Stimulated activated naive B cell treated with anti-CD40 and anti-IgM and Interleukin-4, amounts not matched to agents 10 μg/mL and 1 μg/mL and 100 μg/mL, for 72 hours (primary cell): ENCODE measurements at places on chromosomes 12 and 14.

- DNase-seq: no peak
Observed at GRCh38 chr12:106358396-106359241, 1.1 kb downstream of the POLR3B start.

- DNase-seq: no peak
Observed at GRCh38 chr14:101465795-101466448, 95.4 kb upstream of the DIO3 start.

GRCh38 chr12:104686196-104686595 lies 229.4 kb downstream of the CHST11 start:
- DNase-seq: no peak

- DNase-seq: peak; percentile 12
Observed at GRCh38 chr14:66231820-66232219, 254.4 kb upstream of the CCDC196 start.

- no peak for DNase-seq
Observed at GRCh38 chr14:59217011-59217410, 28.5 kb downstream of the DAAM1 start.

DNA sequence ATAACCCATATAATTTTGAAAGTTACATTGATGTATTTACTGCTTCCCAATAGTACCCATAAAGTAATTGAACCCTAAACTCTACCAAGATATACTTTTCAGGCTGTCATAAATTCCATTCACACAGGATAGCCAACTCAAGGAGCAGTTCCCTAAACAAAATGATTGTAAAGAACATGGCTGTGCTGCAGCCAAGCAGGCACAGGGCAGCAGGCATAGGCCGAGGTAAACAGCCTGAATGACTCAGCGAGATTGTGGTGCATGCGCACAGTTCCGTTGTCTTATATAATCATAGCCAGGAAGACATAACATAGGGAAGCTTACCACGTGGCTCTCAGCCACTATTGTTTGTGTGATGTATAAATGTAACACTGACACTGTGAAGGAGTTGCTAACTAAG lies 344.9 kb downstream of the FSCB start:
- no peak for DNase-seq

DNA sequence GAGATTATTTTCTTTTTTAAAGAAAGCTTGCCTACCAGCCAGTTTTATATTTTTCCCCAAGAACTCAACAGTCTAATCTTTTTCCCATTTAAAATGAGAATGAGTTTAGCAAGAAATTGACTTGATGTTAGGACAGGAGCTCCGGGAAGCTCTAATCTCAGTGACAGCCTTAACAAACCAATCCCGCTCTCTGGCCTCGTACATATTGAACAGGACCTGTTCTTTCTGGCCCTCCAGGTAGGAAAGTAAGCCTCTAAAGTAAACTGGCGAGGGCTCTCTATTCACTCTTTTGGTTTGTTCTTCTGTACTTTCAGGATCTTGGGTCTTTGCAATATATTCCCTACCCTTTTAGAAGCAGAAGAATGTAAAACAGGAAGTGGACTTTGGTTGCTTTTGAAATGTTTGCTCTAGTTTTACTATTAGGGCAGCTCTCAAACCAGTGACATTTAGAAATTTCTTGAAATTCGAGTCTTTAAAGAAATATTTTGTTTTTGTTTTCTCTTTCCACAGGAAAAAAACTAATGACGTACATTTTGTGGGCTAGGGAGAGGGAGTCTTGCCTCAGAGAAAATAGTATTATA lies 17.9 kb upstream of the NPAS3 start:
- DNase-seq: no peak

GRCh38 chr12:2179953-2180736 lies 127.4 kb downstream of the CACNA1C start:
- DNase-seq: no peak

DNA sequence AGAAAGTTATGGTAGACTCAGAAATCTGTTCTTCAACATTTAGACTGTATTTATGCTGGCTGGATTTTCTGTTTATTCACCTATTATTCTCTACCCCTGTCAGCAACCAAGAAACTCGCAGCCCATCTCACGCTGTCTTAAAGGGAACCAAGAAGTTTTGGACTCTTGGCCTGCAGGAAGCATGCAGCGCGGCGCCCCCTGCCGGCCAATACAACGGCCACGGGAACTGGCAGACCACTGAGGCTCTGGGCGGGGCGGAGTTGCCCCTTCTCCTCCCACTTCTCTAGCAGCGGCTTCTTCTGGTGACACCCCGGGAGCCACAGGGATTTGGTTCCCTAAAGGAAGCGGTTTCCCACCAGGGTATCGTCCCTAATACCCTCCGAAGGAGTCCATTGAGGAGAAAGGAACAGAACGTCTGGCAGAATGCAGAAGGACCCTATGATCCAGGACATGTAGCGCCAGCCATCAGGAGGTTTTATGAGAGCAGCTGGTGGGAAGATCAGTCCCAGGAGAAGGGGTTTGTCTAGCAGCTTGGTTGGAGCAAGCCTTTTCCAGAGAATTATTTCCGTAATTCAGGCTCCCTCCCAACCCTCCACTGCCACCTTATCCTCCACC lies 21.0 kb upstream of the RNASE2 start:
- DNase-seq: no peak

GRCh38 chr14:101833045-101833444 lies 71.5 kb downstream of the PPP2R5C start:
- DNase-seq: no peak

- DNase-seq: no peak
Observed at GRCh38 chr12:2338991-2339431, 286.2 kb downstream of the CACNA1C start.

- DNase-seq: peak; percentile 27
Observed at GRCh38 chr12:52382854-52383253, 2.6 kb downstream of the KRT84 start.

DNA sequence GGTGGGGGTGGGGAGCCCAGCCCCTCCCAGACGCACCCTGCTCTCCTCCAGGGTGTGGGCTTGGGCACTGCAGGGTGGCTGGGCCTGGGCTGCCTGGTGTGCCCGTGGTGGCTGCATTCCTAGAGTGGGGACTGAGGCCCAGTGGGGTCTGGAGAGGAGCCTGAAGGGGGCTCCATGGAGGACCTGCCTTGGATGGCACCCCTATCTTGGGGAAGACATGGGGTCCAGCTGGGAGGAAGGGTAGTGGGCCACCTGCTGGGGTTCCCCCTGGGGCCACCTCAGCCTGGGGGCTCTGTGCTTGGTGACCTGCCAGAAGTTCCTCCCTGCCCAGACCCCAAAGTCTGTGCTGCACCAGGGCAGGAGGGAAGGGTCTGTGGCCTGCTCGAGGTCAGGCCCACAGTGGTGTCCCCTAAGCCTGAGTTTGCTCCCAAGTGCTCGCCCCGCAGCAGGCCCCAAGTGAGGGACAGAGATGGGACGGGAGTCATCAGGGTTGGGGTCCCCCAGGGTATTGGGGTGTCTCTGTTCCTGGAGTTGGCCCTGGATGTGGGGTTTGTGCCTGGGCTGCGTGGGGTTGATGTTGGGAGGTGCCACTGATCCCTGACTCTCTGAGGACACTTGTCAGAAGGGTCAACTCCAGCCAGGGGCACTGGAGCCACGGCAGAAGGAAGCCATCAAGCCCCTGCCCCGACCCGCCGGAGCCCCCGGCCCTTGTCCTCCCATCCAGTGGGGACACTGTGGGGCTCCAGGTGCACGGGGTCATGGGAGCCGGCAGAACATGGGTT lies 382.9 kb downstream of the TMEM121 start:
- no peak for DNase-seq

- DNase-seq: no peak
Observed at GRCh38 chr12:10223208-10223607, 10.5 kb downstream of the GABARAPL1 start.

GRCh38 chr14:20791187-20791586 lies 10.1 kb downstream of the RNASE6 start:
- DNase-seq: no peak

DNA sequence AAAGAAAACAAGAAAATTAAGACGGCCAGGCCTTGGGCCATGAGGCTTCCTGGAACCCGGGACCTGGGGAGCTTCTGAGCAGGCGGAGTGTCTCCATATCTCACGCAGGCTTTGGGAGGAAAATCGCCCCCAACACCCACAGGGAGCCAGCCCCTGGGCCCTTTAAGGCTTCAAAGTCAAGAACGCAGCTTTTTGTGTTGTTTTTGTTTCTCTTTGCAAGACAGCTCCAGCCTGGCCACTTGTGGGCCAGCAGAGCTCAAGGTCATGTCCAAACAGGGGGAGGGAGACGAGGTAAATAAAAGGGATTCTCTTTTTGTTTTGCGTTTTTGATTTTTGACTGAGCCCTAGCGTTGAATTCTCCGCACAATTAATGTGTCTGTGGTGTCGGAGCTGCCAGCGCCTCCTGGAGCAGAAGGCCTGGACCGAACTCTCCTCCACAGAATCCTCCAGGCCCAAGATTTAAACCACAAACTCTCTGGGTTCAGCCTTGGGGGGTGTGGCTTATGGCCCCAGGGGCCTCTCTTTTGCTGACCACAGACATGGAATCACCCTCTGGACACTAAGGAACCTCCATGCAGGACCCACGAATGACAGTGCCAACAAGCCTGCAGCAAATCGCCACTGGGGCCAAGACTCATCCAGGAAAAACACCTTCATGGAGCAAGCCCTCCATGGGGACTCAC lies 8.2 kb downstream of the SCARB1 start:
- no peak for DNase-seq

DNA sequence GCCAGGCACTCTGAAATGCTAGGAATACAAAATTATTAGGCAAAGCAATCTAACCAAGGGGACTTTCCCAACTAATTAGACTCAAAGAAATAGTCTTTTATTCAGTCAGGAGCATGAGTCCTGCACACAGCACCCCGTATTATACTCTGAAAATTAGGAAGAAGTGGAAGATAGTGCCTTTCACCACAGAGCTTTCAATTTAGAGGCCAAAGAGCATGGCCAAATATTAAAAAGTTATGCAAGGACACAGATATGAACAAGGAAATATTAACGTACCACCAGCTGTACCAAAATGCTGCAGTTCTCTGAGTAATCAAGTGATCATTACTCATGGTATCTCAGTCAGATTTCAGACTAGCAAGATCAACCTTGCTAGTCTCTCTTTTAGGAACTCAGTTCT lies 22.6 kb upstream of the MDM2 start:
- no peak for DNase-seq

GRCh38 chr14:59565087-59565486 lies 11.5 kb downstream of the CCDC175 start:
- no peak for DNase-seq

- no peak for DNase-seq
Observed at GRCh38 chr12:56601503-56601902, 28.6 kb downstream of the BAZ2A start.

DNA sequence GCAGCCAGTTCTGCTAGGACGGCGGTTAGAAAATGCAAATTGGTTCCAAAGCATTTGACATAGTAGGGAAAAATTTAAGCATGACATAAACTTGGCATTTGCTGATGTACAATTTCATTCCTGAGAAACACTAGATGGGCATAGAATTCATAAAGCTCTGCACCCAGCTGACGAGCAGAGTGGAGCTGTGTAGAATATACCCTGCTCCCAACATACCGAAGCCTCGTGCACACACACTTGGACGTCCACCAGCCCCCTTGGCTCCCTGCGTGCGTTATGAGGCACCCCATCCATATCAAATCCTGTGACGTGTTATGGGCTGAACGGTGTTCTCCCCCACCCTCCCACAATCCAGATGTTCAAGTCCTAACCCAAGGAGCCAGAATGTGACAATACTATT lies 65.4 kb downstream of the CLMN start:
- DNase-seq: no peak

DNA sequence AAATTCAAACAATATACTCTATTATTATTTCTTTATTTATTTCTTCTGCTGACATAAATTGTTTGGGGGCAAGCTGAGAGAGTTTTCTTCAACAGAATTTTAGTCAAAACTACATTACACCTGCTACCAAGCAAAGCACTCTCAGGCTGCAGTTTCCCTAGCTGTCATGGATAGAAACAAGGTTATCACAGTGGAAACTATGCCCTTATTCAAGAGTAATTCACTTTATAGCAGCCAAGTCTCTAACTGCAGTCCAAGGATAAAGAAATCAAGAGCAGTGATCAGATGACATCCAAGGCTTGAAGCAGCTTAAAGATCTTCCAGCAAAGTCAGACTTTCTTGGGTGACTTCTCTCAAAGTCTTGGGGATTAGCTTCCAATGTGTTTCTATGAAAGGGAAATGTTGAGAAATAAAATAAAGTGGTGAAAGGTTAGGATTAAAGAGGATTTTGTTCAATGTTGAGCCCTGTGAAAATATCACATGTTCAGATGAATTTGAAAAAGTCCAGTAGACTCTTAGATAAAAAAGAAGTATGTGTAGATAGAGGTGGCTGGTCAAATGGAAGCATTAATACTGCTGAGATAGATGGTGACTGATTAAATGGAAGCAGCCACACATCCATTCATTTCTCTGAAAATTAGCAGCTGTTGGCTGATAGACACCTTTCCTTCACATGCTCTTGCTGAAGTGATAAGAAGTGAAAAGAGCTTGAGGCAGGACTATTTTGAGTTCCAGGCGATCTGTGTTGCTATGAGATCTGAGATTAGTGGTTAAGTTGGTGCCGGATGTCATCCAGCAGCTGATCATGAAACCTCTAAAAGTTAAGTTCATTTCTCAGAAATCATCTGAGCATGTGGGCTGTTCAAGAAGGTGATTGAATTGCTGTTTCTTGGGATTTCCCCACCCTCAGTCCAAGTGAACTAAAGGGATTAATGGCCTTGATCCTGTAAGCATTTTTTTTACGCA lies 257.8 kb upstream of the BTG1 start:
- DNase-seq: peak; percentile 75

DNA sequence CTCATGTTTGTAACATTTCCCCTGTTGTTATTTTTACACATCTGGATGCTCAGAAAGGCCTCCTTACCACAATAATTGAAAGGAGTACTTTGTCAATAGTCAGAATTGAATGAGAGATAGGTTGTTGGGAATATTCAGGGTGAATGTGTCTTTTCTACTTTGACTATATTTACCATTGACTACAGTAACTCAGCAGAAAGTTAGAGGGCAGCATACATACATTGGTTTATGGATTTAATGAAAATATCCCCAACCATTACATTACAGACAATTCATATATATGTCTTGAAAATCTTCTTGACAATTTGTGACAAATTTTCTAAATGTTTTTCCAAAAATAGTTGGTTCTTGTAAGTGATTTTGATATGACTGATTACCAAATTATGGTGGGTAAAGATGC lies 97.7 kb downstream of the NTS start:
- DNase-seq: no peak

DNA sequence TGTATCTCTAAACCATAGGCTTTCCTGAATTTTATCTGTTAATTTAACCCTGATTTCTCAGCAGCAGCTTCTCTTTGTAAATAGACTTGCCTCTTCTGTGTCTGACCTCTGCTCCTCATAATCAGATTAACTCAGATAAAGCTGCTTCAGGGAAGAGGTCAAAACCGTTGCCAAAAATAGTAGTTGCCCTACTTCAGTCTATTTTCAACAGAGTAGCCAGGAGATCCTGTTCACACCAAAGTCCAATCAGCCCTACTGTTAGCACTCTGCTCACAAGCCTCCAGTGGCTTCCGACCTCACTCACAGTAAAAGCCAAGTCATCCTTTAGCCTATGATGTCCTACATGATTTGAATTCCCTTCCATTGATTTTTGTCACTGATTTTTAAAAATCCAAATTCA lies 258.4 kb downstream of the PPFIA2 start:
- DNase-seq: no peak

- DNase-seq: no peak
Observed at GRCh38 chr12:90618586-90618985, 336.4 kb downstream of the CCER1 start.
